ENCODE measurements at places on chromosomes 5 and 9.

GRCh38 chr5:91472631-91473030 lies 89.5 kb upstream of the ARRDC3 start:
- DNase-seq = no peak

- DNase-seq = no peak
Observed at GRCh38 chr5:50967009-50967562, 300.6 kb downstream of the PARP8 start.

- DNase-seq = no peak
Observed at GRCh38 chr5:88539693-88540365, 271.2 kb upstream of the TMEM161B start.

DNA sequence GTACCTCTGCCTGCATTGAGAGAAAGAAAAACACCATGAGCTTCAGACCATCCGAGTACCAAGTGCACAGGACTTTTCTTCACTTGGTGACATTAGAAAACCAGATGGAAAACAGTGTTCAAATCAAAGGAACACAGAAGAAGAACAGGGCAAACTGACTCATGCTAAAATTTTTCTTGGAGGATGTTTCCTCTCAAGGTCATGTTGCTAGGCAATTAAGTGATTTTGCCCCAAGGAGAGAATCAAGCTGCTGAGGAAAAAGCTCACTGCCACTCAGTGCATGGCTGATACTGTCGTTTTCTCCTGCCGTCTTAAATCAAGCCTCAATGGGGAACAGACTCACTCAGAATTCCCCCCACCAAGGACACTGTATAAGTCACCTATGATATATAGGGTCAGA lies 57.9 kb upstream of the SIMC1 start:
- DNase-seq = no peak

DNA sequence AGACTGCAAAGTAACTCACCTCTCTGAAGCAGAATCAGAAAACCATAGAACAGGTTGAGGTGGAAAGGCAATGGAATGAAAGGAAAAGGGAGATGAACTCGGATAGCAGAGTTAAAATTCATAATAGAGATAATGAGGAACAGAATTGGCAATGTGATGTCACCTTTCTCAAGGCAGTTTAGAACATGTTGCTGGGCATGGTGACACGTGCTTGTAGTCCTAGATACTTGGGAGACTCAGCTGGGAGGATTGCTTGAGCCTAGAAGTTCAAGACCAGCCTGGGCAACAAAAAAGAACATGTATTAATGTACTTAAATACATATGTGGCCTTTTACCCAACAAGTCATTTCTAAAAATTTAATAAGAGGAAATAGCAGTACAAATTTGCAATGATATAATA lies 81.6 kb upstream of the MIER3 start:
- no peak for DNase-seq
